ENCODE measurements at places on chromosomes 16 and 17.

GRCh38 chr17:79707931-79708891, 22.5 kb upstream of the ENPP7 start:
- DNase-seq = peak; percentile 71

- DNase-seq = no peak
Measured at GRCh38 chr17:38900978-38901656, 24.3 kb upstream of the LASP1NB start.

DNA sequence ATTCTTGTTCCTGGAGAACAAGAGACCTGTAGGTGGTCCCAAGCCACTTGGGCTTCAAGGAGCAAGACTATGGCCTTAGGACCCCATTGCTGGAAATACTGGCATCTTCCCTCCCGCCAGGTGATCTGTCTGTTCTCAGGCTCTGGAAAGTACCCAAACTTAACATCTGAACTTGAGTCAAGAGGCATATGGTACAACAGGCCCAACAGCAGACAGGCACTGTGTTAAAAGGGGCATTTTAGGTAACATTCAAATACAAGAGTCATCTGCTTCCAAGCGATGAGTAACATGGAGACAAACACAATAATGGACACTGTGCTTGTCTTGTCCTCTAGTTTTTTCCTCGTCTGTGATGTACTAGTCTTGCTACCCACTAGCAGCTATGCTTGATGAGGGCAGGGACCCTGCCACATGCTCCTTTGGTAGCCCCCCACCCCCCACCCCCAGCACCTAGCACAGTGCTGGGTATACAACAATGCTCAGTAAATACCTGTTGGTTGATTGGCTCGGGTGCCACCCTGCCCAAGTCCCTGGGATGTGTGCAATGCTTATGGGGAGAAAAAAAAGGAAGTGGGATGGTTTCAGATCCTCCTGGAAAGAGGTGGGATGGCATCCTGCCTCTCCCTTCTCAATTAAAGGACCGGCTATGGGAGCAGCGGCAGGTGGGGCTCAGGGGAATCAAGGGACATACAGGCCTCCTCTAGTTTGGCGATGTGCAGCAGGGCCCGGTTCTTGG, 19.4 kb downstream of the CSF3 start:
- no peak for DNase-seq

DNA sequence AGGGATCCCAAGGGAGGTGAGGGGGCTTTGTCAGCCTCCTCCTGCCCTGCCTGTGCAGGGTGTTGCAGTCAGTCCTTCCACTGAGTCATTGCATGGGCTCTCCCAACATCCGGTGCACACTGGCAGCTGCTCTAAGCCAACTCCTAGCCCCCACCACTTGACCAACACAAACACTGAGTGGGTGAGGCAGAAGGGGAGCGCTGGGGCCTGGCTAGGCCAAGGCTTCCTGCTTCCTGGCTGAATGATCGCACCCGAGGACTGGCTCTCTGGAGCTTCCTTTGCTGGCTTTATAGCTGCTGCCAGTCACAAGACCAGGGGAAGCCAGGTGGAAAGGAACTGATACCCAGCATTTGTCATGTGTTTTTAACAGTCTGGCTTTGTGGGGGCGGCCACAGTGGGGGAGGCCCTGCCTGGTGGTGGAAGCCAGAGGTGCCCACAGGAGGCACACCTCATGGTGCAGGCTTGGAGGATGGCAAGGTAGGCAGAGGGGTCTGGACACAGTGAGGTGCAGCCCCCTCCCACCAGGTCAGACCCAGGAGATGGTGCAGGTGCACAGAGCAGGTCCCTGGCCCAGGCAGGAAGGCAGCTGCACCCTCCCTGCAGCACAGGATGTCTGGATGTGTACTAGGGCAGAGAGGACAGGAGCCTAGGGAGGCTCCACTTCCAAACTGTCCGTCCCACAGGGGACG, 6.8 kb downstream of the MPG start:
- DNase-seq = peak; percentile 75
